Activated T-helper 1 cell treated with anti-CD3 and anti-CD28 coated beads, Interleukin-2, amount 50 U/mL, for 16 hours (primary cell): ENCODE measurements at places on chromosomes 11 and 22.
A peak's percentile ranks its signal among the peaks of the same experiment; 100 is the strongest.

DNA sequence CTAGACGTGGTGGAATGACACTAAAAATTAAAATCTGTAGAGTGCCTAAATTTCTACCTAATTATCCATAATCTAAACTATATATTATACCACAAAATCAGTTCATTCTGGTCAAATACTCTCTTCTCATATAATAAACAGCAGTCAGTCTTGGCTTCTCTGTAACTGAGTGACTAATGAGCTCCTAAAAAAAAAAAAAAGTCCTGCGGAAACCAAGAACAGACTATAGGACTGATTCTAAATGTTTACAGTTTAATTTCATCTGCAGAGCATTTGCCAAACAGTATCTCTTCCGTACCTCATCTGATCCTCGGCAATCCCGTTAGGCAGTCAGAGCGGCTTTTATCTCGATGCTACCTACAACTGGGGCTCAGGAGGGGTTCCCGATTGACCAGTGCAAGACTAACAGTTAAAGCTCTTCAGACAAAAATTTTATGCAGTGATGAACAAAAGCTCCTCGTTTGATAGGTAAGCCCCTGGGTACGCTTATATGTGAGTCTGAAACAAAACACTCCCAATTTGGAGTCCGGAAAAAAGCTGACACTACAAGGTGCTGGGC, 686 bp downstream of the KIF18A start:
- no peak for DNase-seq

- DNase-seq, result no peak
Measured at GRCh38 chr11:70637186-70637800, 239.0 kb downstream of the CTTN start.

- no peak for DNase-seq
Measured at GRCh38 chr11:34620202-34620601, 691 bp upstream of the EHF start.

- no peak for DNase-seq
Measured at GRCh38 chr11:126585774-126586491, 230.4 kb downstream of the ST3GAL4 start.

DNA sequence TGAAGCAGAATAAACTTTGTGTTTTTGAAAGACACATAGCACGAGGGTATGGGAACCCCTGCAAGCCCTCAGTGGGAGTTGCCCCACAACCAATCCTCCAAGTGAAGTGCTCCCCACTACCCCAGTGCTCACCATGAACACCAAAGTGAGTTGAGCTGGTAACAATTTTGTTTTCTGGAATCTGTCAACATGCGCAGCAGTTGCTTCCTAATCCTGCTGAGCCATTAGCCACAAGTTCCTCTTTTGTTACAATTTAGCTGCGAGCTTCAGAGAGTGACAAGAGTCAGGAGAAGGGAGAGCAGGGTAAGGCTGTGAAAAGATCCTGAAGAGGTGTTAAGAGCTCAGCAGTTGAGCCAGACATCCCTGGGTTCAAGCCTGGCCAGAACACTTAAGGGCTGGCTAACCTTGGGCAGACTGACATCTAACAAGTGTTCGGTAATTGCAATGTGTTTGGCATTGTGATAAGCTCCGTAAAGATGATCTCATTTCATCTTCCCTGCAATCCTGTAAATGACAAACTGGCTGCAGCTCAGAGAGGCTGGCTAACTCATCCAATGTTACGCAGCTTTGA, 24.1 kb upstream of the ASPHD2 start:
- DNase-seq, result no peak

- no peak for DNase-seq
Measured at GRCh38 chr11:125330462-125331325, 165.4 kb downstream of the FEZ1 start.

DNA sequence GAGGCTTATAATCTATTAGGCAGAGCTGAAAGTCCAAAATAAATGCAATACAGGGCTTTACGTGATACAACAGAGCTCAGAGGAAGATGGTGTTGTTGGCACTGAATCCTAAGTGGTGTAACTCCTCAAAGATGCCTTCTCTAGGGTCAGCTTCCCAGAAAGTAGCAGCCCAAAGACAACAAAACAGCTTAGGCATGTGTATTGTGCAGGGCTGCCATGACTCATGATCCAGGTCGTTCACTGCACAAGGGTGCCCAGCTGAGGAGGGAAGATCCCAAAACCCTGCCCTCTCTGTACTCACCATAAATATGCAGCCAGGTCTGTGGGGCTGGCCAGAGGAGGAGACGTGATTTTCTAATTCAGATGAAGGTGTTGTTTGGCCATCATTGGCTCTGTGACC, 59.4 kb upstream of the NNMT start:
- DNase-seq, result no peak

DNA sequence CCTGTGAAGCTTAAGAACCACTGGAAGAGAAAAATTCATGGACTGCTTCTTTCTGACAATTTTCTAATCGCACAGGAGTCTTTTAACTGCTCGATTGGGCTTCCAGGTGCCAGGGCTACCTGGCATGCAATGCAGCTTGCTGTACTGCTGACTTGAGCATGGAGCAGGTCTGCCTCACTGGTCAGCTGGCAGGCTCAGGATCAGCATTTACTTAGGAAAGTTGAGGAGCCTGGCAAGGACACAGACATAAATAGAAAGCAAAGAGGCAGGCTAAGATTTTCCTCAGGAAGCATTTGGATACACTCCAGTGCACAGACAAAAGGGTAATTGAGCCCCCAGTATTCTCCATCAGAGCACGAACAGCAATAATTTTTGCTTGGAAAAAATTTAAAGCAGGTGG, 163.5 kb downstream of the CSNK2A3 start:
- DNase-seq, result no peak

GRCh38 chr22:50178471-50178864, 7.2 kb upstream of the TRABD start:
- DNase-seq, result no peak

DNA sequence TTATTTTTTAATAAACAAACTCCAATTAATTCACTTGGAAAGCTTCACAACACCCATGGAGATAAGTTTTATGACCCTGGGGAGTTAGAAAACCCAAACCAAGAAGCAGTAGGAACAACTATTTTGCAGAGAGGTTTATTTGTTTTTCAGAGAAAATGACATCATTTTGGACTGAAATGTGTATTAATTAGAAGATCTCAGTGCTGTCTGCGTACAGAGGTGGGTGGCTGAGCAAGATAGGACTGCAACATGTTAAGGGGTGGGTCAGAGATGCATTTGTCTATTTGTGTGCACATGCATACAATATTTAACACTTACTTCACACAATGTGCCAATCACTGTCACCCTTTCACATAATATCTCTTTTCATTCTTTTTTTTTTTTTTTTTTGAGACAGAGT, 1.1 kb downstream of the SCGB1A1 start:
- DNase-seq, result no peak

DNA sequence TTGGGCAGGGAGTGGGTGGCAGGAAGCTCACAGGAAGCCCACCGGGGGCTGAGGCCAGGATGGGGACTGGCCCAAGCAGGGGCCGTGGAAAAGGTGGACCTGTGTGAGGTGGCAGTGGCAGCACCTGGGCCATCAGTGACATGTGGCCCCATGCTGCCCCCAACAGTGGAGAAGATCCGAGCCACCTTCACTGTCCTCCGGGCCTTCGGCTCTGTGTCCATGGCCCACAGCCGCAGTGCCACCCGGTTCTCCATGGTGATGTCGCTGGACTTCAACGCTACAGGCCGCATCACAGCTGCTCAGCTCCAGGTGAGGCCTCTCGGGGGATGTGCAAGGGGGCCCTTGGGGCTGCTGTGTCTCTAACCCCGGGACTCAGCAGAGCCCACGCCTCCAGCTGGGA, 37.9 kb downstream of the MYO18B start:
- no peak for DNase-seq

- no peak for DNase-seq
Measured at GRCh38 chr11:95289378-95290101, 58.5 kb upstream of the SESN3 start.

GRCh38 chr11:109945626-109946321, 147.4 kb upstream of the ZC3H12C start:
- no peak for DNase-seq

DNA sequence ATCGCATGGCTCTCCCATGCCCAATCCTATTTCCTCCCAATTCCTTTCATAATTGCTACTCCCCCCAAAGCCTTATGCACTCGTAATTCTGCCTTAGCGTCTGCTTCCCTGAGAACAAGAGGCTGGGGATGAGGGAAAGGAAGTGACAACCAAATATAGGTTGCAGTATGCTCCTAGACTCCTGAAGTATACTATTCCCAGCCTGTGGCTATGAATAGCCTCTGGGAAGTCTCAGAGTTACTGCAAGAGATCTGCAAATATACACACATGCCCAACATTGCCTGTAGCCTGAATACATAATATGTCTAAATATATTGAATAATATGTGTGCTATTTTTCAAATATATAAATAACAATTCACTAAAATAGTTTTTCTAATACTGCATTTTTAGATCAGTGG, 96.1 kb upstream of the CD44 start:
- no peak for DNase-seq

- DNase-seq, result no peak
Measured at GRCh38 chr11:69684651-69685050, 9.5 kb upstream of the LTO1 start.

GRCh38 chr11:76371170-76371569, 9.8 kb downstream of the THAP12 start:
- no peak for DNase-seq

GRCh38 chr11:132670921-132671675, 861.2 kb downstream of the OPCML start:
- DNase-seq, result no peak

- no peak for DNase-seq
Measured at GRCh38 chr11:106378513-106379179, 301.2 kb downstream of the AASDHPPT start.

GRCh38 chr22:35896111-35896705, 132.4 kb downstream of the RBFOX2 start:
- DNase-seq, result no peak

GRCh38 chr22:20979243-20979809, 2.8 kb upstream of the LZTR1 start:
- DNase-seq, result peak; percentile 41

GRCh38 chr11:7668464-7668863, 4.8 kb downstream of the CYB5R2 start:
- DNase-seq, result no peak

DNA sequence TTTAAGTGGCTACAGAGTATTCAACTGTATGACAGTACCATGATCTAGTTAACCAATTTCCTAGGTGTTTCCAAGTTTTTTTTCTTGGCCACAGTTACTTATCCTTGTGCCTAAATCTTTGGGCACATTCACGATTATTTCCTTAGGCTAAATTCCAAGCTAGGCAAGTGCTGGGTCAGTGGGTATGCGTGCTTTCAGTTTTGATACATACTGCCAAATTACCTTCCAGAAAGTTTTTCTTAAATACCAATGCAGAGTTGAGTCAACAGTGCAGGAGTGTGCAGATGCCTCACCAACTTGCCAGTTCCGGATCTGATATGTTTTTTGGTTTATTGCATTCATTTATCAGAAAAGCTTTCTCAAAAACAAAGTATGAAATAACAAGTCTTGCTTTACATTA, 67.9 kb upstream of the OR4B1 start:
- DNase-seq, result no peak

- no peak for DNase-seq
Measured at GRCh38 chr11:42545954-42546353, 765.8 kb upstream of the API5 start.

DNA sequence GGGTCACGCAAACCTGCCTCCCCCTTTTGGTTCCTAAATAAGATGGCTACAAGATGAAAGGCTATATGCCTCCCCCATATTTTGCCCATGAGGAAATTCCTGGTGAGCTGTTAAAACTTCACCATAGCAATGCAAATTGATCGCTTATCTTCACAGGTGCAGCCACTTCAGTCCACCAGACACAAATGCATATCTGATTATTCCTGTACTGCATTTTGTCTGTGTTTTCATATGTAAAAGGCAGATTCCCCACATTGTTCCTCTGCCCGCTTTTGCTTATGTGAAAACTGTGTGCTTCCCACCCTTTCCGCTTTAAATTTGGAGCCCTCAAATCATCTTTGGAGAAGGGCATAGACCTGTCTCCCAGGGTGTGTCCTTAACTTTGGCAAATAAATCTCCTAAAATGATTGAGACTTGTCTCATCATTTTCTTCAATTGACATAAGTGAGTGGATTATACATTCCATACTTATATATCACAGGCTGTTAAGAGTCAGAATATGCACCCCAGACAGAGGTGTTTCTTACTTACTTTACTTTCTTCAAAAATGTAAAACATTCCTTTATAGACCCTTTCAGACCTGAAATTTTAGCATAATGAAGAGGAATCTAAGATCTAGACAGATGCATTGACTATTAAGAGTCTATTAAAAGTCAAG, 116.4 kb downstream of the CASP12 start:
- no peak for DNase-seq

DNA sequence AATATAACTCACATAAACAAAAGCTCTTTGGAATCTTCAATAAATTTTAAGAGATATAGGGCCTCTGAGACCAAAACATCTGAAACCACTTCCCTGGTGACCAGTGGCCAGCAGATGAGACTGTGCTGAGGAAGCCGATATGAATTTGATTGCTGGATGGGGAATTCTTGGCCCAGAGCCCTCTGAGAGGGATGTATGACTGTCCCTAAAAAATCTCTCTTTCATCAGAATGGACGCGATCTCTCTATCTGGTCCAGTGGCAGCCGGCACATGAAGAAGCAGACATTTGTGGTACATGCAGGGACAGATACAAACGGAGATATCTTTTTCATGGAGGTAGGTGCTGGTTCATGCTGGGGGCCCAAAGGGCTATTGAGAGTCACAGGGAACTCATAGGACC, 37.5 kb downstream of the MYBPC3 start:
- DNase-seq, result no peak

DNA sequence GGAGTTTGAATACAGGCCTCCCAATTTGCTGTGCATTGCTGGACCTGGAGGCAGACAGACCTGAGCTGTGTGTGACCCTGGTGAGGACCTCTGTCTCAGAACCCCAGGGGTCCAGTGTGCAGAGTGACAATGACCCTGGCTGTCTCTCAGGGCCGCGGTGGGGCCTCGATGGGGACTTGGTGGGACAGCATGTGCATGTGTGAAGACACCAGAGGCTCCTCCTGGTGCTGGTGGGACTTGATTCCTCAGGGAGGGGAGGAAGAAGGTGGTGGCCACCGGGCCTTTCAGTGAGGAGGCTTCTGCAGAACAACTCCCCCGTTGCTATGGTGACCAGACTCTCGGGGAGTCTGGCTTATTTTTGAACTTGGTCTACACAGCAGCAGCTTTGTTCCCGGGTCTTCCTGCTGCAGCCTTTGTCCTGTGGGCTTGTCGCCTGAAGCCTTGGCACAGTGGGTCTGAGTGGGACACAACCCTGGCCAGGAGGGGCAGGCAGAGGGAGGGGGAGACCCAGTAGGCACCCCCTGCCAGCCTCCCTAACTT, 35.3 kb downstream of the MCM5 start:
- DNase-seq, result no peak

DNA sequence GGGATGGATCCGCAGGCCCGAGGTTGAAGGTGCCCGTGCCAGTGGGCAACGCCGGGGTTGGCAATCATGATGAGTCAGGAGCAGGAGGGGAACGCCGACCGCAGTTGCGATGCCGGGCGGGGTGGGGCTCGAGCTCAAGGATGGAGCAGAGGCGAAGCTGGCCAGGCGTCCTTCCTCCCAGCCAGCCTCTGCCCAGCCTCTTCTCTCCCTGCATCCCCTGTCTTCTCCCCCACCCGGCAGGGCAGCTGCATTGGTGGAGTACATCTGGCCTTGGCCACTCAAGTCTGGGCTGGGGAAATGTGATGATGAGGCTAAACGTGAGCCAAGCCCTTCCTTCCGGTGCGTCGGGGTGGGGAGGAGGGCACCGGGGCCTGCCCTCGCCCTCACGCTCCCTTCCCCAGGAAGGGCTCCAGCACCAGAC, 3.9 kb downstream of the IFITM10 start:
- no peak for DNase-seq
